HL-60 (cell line): ENCODE measurements at places on chromosomes 12 and 14.
A peak's percentile ranks its signal among the peaks of the same experiment; 100 is the strongest.

- no peak for DNase-seq
These were observed 172.4 kb downstream of the EMP1 start for GRCh38 chr12:13368971-13369370.

DNA sequence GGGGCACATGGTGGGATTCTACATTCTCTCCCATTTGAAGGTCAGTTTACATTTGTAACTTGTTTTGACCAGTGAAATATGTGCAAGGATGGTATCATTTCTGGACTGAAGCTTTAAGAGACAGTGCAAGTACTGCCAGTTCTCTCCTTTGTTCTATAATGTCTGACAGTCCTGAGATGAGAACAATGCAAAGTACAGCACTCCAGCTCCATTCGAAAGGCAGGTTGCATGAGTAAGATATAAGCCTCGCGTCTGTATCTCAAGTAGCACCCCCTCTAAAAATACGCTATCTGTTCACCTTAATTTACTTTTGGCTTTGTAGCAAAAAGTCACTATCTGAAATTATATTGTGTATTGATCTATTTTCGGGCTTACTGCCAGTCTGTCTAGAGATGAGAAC, 1122.2 kb upstream of the TMEM132C start:
- no peak for DNase-seq

GRCh38 chr12:124381456-124382296, 86.8 kb downstream of the RFLNA start:
- DNase-seq: peak; percentile 52

GRCh38 chr14:86310148-86310547, 780.2 kb downstream of the FLRT2 start:
- no peak for DNase-seq

GRCh38 chr12:100908501-100908900, 113.9 kb downstream of the ANO4 start:
- no peak for DNase-seq

DNA sequence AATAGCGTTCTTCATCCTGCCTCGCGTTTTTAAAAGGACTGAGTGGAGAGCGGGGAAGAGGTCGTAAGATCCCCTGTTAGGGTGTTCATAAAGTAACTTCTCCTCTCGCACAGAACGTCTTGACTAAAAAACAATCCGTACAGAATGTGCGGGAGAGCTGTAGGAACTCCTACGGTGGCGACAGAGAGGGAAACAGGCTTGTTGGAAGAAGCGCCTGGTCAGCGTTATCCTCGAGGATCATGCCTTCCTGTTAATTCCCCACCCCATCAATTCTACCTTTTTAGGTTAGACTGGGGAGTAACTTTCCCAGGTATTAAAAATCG, 399 bp upstream of the WASHC4 start:
- no peak for DNase-seq

- no peak for DNase-seq
These were observed 21.8 kb upstream of the SPATA7 start for GRCh38 chr14:88363644-88364043.

- DNase-seq: no peak
These were observed 56.3 kb upstream of the SLC6A13 start for GRCh38 chr12:318759-319515.

- no peak for DNase-seq
These were observed 1126.0 kb downstream of the AACS start for GRCh38 chr12:126191031-126191891.

DNA sequence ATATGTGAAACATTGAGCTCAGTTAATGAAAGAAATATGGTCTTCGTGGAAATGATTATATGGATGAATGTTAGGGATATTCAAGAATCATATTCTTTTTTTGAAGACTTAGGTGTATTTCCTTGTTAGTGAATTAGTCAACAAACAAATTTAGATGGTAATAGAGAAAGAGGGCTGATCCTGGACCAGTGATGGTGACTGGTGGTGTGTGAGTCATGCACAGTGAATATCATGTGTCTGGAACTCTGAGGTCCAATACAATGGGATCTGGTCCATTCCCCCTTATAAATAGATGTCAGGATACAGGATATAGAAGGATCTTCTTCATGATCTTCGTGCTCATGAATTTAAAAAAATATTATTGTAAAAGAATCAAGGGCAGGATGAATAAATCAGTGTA, 64.4 kb upstream of the RTL1 start:
- DNase-seq: no peak

DNA sequence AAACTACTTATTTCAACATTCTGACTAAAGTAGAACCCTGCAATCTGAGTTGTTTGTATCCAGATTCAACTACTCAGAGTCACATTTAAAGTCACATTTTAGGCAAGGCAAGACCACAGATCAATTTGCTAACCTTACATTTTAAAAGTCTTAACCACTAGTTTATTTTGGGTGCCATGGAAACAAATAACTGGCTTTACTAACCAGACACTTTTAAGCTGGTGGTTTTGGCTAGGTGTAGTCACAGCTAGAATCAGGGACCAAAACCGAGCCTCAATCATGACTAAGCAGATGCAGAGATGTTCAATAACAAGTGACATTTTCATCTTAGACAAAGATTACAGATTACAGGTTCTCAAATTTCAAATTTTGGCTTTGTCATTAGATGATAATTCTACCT, 115.3 kb downstream of the PDE6H start:
- no peak for DNase-seq

- DNase-seq: no peak
These were observed 373.4 kb downstream of the TMEM121 start for GRCh38 chr14:105899657-105900397.

GRCh38 chr12:54191550-54192022, 2.8 kb upstream of the SMUG1 start:
- DNase-seq: peak; percentile 78

GRCh38 chr12:39646963-39647362, 27.4 kb upstream of the ABCD2 start:
- DNase-seq: no peak

DNA sequence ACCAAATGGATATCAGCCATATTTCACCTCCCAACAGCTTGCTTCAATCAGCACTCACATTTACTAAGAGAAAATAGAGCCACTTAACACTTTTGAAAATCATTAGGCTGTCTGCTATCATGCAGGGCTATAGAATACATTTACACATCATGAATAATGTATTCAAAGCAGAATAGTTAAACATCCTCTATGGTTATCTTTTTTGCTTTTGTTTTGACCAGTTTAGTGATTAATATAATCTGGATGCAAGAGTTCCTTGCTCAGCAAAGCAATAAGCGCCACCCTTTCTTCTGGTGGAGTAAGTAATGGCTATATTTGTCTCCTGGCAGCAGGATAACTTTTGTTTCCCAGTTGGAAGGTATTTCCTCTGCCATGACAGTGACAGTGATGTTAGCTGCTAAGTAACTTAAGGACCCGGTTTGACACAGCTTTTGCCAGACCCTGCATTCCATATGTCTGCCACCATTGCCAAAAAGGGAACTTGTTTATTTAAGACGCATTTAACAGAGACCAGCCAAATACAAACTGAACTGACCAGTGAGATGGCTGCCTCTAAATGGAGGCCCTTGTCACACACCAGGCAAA, 70.3 kb upstream of the NR2C1 start:
- no peak for DNase-seq

GRCh38 chr14:58138714-58139482, 13.1 kb downstream of the ARMH4 start:
- no peak for DNase-seq

GRCh38 chr14:90293766-90294730, 37.7 kb downstream of the NRDE2 start:
- no peak for DNase-seq

- no peak for DNase-seq
These were observed 70.1 kb upstream of the HIF1A start for GRCh38 chr14:61625165-61625564.

- DNase-seq: peak; percentile 14
These were observed 234.1 kb downstream of the BCL11B start for GRCh38 chr14:99037777-99038430.

- no peak for DNase-seq
These were observed 479.4 kb upstream of the TMEM132C start for GRCh38 chr12:127787544-127787943.

DNA sequence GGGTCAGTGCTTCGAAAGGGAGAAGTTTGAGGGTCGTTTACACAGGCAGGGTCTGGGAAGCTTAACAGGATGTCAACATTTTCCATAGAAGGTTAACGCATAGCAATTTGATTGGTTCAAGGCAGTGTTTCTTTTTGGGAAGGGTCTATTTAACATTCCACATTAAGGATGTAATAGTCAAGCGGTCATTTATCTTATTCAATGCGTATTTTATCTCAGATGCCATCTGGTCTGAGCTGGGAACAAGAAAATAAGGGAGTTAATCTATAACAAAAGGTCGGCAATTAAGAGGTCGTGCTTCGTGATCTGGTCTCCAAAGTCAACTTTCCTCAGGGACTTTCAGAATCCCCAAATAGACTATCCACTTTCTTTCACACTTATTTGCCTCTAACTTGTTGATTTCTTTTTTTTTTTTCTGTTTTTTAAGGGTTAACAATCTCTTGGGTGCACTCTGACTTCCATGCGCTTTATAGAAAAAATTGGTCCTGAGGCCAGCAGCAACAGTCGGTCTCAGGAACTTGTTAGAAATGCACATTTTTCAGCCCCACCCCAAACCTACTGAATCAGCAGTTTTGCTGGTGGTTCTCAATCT, 550 bp upstream of the RESF1 start:
- no peak for DNase-seq

DNA sequence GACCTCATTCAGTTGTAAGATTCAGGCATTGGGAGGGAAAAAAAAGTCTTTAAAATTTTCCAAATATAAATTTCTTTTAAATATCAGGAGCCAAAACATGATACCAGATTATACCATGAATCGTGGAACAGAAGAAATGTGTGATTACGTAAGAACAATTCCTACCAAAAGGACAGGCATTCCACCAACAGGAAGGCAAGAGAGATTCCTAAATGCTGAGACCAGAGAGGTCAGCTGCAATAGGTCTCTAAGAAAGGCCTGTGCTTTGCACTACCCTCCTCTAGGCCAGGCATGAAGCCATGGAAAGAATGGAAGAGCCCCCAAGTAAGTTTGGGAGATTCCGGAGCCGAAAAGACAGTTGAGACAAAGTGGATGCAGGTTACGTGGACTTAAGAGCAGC, 83.7 kb downstream of the PTGER2 start:
- DNase-seq: no peak

DNA sequence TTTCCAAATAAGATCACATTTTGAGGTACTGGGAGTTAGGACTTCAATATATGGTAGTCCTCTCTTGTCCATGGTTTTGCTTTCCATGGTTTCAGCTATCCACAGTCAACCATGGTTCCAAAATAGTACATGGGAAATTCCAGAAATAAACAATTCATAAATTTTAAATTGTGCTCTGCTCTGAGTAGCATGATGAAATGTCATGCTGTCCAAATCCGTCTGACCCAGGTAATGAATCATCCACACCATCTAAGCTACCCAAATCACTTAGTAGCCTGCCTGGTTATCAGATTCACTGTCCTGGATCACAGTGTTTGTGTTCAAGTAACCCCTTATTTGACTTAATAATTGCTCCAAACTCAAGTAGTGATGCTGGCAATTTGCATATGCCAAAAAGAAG, 197.9 kb downstream of the TMTC3 start:
- no peak for DNase-seq

DNA sequence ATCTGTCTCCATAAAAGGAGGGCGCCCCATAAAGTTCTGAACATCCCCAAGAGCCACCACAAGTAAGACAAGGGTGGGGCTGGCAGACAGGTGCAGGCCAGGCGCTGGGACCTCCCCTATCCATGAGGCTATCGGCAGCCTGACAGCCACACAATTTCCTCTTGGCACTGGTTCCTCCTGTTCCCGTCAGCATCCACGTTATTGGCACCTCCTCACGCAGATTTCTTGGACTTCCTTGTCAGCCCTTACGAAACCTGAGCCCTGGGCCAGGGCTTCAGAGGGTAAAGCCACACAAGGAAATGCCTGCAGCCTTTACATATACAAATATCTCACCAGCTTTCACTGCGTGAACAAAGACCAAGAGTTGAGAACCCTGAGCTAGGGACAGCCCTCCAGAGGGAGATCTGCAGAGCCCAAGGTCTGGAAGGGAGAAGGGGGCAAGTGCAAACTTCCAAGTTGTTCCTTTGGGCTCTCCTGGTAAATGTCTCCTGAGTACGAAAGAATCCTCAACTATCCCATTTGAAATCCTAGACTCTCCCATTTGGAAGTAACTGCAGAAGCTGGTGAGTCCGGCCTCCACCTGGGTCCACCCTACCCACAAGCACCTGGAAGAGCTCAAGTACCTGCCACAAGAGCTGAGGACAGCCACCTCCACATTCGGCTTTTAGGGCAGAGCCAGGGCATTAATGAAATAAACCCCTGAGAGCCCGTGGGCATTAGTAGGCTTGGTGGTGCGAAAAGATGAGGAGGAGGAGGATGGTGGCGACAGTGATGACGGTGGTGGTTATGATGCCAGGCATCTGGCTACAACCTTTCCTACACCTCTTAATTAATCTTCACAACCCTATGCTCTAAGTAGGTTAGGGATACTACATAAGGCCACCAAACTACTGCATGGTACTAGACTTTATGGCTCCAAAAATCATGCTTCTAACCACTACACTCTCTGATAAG, 5.5 kb upstream of the TC2N start:
- peak; percentile 51 for DNase-seq

- DNase-seq: no peak
These were observed 1165.9 kb upstream of the TMEM132C start for GRCh38 chr12:127101076-127101475.

DNA sequence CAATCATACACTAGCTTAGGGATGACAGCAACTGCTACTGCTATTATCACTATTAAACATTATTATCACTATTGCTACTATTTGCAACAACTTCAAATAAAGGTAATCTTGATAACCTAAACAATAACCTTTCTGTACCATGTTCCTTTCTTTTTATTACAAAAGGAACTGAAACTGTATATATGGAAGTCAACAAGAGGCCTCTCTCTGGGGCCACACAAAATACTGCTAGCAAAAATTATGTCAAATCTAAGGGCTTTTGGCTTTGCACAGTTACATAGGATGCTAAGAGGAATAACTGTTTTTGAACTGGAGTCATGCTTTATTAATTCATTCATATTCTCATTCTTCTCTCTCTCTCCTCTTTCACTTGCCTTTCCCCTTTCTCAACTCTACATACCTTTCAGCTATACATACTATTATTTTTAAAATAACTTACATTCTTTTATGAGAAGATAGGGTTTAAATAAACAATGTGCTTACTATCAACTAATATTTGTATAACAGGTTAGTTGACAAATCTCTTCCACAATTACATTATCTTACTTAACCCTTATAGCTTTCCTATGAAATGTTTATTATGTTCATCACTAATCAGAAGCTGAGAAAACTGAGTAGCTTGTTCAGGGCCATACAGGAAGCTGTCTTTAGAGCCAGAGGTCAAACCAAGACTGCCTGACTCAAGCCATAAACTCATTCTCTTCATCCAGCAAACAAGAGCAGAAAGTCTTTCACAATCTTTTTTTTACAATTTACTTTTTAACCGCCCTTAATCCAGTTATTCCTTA, 25.7 kb downstream of the SPTSSA start:
- no peak for DNase-seq

DNA sequence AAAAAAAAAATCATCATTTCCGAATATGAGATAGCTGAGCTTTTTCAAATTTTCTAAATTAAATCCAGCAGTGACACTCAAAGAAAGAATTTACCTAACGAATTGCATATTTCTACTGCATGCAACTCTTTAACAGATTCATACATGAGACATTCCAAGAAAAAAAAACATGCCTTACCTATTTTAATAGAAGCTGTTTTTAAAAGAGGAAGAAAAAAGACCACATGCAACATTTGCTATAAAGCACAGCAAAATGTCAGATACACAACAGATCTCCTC, 18.5 kb downstream of the CORO1C start:
- no peak for DNase-seq
